ENCODE measurements at places on chromosomes 6 and 20.

- no peak for DNase-seq
Observed at GRCh38 chr6:3873051-3873450, 23.9 kb downstream of the FAM50B start.

- DNase-seq, result no peak
Observed at GRCh38 chr6:90088009-90088408, 193.7 kb downstream of the GJA10 start.

- no peak for DNase-seq
Observed at GRCh38 chr6:159301810-159302593, 132.8 kb downstream of the FNDC1 start.

GRCh38 chr6:2554651-2555260 lies 196.0 kb downstream of the MYLK4 start:
- no peak for DNase-seq

GRCh38 chr6:163414946-163415619 lies 565 bp downstream of the QKI start:
- no peak for DNase-seq

GRCh38 chr20:19137641-19138040 lies 74.8 kb upstream of the SLC24A3 start:
- peak; percentile 33 for DNase-seq

Data from NCI-H1417 treated with DMSO at 0.1 percent for 48 hours (cell line).